ENCODE measurements at places on chromosomes 6 and 20. TPM values are rescaled to one million over a fixed set of nuclear protein-coding genes. Genes with fewer than 3 reads are reported as not detected.

Gene EPHA7
- under 0.01 TPM for total RNA-seq

Gene NKX2-4
- under 0.01 TPM for total RNA-seq

Gene STAU1
- 21.8 TPM for total RNA-seq

Gene TRERF1
- 1.2 TPM for total RNA-seq

Gene GABRR1
- total RNA-seq, result not detected
